ENCODE measurements at places on chromosomes 4 and X.

DNA sequence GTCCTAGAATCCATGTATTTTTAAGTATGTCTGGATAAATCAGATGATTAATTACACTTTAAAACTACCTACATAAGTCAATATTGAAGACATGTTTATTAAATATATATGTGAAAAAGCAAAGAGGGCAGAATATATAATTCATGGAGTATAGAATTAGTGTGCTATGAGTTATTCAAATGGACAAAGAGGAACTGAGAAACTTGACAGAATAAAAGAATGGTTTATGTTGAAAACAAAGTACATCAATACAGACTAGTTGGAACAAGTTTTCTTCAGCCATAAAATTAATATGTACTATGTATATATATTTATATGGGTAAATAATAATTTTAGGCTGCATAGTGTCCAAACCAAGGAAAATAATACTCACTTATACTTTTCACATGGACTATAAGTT is 173.5 kb downstream of the NPFFR2 start:
- no peak for DNase-seq

- DNase-seq = no peak
Observed at GRCh38 chrX:39440799-39441284, 639.6 kb downstream of the MID1IP1 start.

DNA sequence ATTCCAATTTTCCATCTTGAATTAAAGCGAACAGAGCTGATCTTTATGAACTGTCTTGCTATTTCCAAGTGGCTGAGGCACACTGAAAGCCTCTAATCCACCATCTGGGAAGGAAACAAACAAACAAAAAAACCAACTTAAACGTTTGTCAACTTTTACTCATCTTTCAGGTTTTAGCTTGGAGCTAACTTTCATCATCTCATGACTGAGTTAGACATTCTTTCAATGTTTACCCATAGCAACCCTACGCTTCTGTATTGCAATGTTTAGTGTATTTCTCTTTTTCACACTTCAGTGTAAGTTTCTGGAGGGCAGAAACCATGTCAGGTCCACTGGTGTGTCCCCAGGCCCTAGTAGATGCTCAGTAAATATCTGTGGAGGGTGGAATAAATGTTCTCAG is 343.8 kb downstream of the GBA3 start:
- no peak for DNase-seq

DNA sequence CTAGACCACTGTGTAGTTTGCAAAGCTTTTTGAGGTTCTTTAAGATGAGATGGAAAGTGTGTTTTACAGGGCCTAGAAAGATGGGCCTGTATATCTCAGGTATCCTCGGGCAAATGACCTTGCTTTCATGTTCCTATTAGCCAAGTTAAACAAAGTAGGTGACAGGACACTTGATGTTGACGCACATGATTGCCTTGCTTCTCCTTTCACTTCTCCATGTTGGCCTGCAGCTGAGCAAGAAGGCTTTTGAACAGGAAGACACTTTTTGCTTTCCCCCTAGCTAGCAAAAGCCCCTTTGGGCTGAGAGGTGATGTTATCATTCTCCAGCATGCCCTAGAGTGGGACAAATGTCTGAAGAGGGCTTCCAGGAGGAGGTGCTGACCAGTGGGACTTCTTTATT is 202.1 kb downstream of the GPC3 start:
- no peak for DNase-seq

DNA sequence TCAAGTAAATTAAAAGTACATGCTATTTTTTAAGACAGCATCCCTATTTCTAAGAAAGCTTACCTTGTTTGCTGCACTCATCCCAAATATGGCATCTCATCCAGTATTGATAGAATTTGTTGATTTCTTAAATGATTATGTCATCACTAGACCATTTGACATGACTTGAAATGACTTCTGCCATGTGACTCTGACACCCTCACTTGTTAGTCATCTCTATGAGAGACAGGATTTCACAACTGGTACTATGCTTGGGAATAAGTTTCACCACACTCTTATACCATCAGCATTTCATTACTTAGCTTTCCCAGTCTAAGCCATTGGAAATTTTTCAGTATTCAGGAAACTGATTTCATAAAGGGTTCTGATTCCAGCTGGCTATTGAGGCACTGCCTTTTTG is 55.3 kb downstream of the TMPRSS11F start:
- no peak for DNase-seq

- DNase-seq = no peak
Observed at GRCh38 chr4:80231180-80231579, 33.9 kb downstream of the PRDM8 start.

DNA sequence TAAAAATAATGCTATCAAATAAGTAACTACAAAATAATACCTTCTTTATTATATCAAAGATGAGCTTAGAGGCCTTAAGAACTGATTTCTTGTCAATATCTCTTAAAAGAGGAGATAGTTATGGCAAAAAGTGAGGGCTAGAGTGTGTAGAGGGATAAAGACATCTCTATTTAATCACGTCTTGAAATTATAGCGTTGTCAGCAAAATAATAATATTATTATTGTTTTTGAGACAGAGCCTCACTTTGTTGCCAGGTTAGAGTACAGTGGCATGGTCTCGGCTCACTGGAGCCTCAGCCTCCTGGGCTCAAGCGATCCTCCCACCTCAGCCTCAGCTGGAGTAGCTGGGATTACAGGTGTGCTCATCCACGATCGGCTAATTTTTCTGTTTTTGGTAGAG is 18.3 kb downstream of the SUPT20HL1 start:
- DNase-seq = no peak

DNA sequence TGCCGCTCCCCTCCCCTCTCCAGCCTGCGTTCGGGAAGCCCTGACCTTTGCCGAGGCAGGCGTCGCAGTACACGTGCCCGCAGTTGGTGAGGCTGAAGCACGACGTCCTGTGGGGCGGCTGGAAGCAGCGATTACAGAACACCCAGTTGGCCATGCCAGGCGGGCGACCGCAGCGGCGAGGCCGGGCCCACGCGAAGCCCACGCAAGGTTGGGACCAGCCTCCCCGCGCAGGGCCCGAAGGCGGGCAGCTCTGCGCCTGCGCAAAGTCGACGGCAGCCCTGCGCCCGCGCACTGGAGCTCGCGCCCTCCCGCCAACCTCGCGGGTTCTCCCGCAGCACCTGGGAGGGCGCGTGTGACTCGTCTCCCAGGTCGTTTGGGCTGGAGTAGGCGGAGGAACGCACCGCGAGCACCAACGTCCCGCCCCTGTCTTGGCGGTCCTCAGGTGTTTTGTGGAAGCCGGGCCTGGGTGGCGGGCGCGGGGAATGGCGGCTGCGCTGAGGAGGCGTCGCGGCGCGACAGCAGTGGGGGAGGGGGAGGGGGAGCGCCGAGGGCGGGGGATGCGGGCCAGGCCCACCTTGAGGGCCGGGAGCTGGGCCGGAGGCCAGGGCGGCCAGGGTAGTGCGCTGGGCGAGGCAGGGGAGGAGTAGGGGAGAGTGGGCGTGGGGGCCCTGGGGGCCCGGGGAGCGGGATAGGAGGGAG is at the start of gene RNF212:
Gene RNF212 (minus strand): TSS at position 254 of the 699 bp plus-strand sequence. CDS start 100 bp downstream, at position 154.
- peak; percentile 25 for DNase-seq

- DNase-seq = no peak
Observed at GRCh38 chr4:99855678-99856077, 38.5 kb downstream of the LAMTOR3 start.

Data from caudate nucleus (tissue), 63 donors.